ENCODE measurements at places on chromosomes 11 and 22. TPM values are rescaled to one million over a fixed set of nuclear protein-coding genes. Genes with fewer than 3 reads are reported as not detected.
A peak's percentile ranks its signal among the peaks of the same experiment; 100 is the strongest.

The ARRB1 gene
- polyA plus RNA-seq, result 5.4 TPM

- no peak for DNase-seq
Observed at GRCh38 chr22:23383491-23384361, 196.4 kb downstream of the IGLL1 start.

- no peak for DNase-seq
Observed at GRCh38 chr22:19852177-19852781, 2.4 kb downstream of the GNB1L start.

- DNase-seq, result peak; percentile 69
Observed at GRCh38 chr22:25746012-25746373, 4.0 kb downstream of the MYO18B start.

GRCh38 chr11:125202362-125202880 is 37.9 kb downstream of the PKNOX2 start:
- no peak for DNase-seq

All from mammary epithelial cell (primary cell).